Type B pancreatic cell (in vitro differentiated cells): ENCODE measurements at places on chromosomes 11 and 22. TPM values are rescaled to one million over a fixed set of nuclear protein-coding genes. Genes with fewer than 3 reads are reported as not detected.

GRCh38 chr11:70191495-70192140 is 11.5 kb upstream of the FADD start:
- H3K27ac ChIP-seq: no peak overlapping the region
- H3K27me3 ChIP-seq: peaks cover 12% of the 10 kb centered on the region
- no peaks in the 10 kb centered on the region for H3K36me3 ChIP-seq

GRCh38 chr11:111454561-111455192 is 57.5 kb downstream of the BTG4 start:
- H3K27me3 ChIP-seq: peaks cover 23% of the 10 kb centered on the region
- no peaks in the 10 kb centered on the region for H3K36me3 ChIP-seq
- no peak overlapping the region for H3K4me3 ChIP-seq
- no peak overlapping the region for H3K27ac ChIP-seq
- DNase-seq: peak; percentile 64

GRCh38 chr22:39223091-39223710 is 21.6 kb downstream of the PDGFB start:
- DNase-seq: no peak
- H3K36me3 ChIP-seq: no peaks in the 10 kb centered on the region
- H3K4me1 ChIP-seq: no peaks in the 10 kb centered on the region
- no peak overlapping the region for H3K27ac ChIP-seq
- H3K27me3 ChIP-seq: no peaks in the 10 kb centered on the region

GRCh38 chr22:20577045-20577444 is 69.6 kb downstream of the MED15 start:
- peaks cover 15% of the 10 kb centered on the region for H3K36me3 ChIP-seq
- DNase-seq: no peak
- H3K27me3 ChIP-seq: no peaks in the 10 kb centered on the region
- H3K27ac ChIP-seq: no peak overlapping the region

DNA sequence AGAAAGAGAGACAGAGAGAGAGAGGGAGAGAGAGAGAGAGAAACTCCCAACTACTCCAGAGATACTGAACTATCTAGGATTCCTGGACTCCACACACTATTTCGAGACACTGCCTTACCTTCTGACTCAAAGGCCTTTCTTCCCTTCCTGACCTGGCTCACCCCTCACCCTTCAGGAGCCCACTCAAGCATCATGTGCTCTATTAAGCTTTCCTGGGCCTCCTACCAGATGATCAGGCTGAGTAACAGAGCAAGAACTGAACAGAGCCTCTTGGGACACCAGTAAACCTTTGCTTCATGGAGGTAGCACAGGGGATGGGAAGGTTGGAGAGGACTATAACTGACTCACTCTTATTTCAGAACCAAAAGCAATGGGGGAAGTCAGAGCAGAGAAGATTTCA is 31.4 kb downstream of the PLEKHA7 start:
- H3K27me3 ChIP-seq: no peaks in the 10 kb centered on the region
- H3K4me1 ChIP-seq: peaks cover 72% of the 10 kb centered on the region
- no peaks in the 10 kb centered on the region for H3K36me3 ChIP-seq
- no peak for DNase-seq
- H3K4me3 ChIP-seq: peak overlapping the region; percentile 59
- H3K27ac ChIP-seq: peak overlapping the region; percentile 90

DNA sequence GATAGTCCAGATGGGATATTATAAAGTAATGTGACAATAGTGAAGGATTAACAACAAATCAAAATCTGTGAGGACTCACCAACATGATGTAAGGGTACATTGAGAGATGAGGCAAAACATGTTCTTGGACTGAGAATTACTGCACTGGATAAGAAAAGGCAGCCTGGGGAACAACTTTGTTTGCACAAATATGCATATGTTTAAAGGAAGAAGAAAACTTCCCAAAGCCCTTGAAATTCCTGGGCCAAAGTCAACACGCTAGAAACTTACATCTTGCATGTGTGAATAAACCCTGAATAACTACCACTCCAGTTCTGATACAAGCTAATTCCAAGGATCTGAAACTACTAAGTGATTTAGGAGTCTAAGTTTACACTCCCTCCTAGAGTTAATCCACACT is 1.1 kb downstream of the OR52A5 start:
- H3K27me3 ChIP-seq: no peaks in the 10 kb centered on the region
- no peak overlapping the region for H3K4me3 ChIP-seq
- DNase-seq: no peak
- H3K36me3 ChIP-seq: no peaks in the 10 kb centered on the region
- H3K4me1 ChIP-seq: no peaks in the 10 kb centered on the region

DNA sequence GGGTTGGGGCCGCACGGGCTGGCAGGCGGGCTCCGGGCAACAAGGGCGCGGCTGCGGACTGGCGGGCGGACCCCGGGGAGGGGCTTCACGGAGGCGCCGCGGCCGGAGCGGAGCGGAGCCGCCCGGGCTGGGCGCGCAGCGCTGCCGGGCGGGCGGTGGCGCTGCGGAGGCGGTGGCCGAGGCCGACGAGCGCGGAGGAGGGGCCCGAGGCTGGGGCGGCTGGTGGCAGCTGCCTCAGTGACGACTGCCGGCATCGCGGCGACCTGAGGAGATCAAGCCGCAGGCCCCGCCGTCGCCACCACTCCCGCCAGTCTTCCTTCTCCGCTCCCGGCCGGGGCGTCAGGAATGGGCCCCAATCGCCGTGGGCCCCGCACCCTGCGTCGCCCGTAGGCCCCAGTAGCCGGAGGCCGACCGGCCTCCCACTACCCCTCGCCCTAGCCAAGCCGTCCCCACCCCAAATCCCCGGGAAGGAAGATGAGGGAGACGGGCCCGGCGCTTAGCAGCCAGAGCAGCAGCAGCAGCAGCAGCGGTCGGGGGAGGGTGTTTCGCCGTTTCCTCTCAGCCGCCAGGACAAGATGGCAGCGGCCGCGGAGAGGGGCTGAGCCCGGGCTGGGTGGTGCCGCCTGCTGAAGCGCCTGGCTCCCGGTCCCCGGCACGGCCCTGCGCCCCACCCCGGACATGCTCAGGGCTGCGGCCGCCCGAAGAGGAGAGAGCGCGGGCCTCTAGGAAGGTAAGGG is at the start of gene HIPK3:
TSS of gene HIPK3 (plus strand) at position 222 of the 737 bp plus-strand sequence.
- H3K36me3 ChIP-seq: no peaks in the 10 kb centered on the region
- H3K27me3 ChIP-seq: no peaks in the 10 kb centered on the region
- peak within 1 kb of the TSS; percentile 96 for H3K27ac ChIP-seq

- H3K4me1 ChIP-seq: peaks cover 9% of the 10 kb centered on the region
- no peak for DNase-seq
- H3K27ac ChIP-seq: no peak overlapping the region
- no peaks in the 10 kb centered on the region for H3K36me3 ChIP-seq
Measured at GRCh38 chr11:68047437-68048290, 8.8 kb downstream of the TCIRG1 start.

DNA sequence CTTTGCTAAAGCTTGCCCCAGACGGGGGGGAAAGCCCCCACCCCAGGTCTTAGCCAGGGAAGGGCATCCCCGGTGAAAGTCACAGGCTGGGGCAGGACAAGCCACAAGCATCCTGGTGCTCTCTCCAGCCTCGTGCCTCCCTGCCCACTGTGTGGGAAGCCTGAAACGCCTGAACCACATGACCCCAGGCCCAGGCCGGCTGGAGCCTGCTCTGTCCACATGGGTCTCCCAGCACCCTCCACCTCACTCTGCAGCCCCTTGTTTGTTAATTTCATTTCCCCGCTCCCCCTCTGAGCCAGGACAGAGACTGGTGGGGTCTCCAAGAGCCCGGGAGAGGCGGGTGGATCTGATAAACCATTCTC is 58.3 kb upstream of the TCF20 start:
- peaks cover 15% of the 10 kb centered on the region for H3K27me3 ChIP-seq
- no peaks in the 10 kb centered on the region for H3K36me3 ChIP-seq
- H3K27ac ChIP-seq: no peak overlapping the region
- H3K4me3 ChIP-seq: no peak overlapping the region

SOX10 gene
- 0.29 and 5.9 TPM in 2 replicates for total RNA-seq

OR51E1 gene
- 0.48 and 0.51 TPM in 2 replicates for total RNA-seq

HBG2 gene
- not detected in 2 replicates for total RNA-seq
